ENCODE measurements at places on chromosomes 2 and 18.

- no peak for DNase-seq
These were observed 9.5 kb downstream of the SDC1 start for GRCh38 chr2:20215183-20216040.

GRCh38 chr2:159982270-159982669, 80.1 kb downstream of the PLA2R1 start:
- DNase-seq = no peak

GRCh38 chr2:236731767-236732580, 162.3 kb downstream of the ACKR3 start:
- peak; percentile 30 for DNase-seq

DNA sequence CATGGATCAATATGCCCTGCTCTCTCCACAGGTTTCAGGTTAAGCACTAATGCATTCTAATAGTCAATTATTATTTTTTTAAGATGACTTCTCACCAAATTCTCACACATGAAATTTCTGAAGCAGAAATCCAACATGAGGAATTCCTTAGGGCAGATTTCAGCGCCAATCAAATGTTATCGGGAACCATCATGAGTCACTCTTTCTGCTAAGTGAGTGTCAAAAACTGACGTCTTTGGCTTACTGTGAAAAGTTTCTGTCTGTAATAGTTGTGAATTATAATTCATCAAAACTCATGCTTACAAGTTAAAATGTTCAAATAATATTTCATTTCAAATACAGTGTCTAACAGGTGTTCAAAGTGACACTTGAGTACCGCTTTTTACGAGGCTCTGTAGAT, 1038.6 kb downstream of the SOCS6 start:
- no peak for DNase-seq

GRCh38 chr2:150168595-150169236, 318.8 kb downstream of the RND3 start:
- DNase-seq = no peak

GRCh38 chr2:237451643-237452469, 35.2 kb upstream of the MLPH start:
- DNase-seq = no peak
